ENCODE measurements at places on chromosomes 1 and 21.

GRCh38 chr1:66380452-66381212 is 153.3 kb upstream of the SGIP1 start:
- no peak for DNase-seq

GRCh38 chr1:24914226-24915069 is 15.6 kb downstream of the RUNX3 start:
- no peak for DNase-seq

GRCh38 chr1:56409112-56409691 is 170.2 kb downstream of the PLPP3 start:
- no peak for DNase-seq

DNA sequence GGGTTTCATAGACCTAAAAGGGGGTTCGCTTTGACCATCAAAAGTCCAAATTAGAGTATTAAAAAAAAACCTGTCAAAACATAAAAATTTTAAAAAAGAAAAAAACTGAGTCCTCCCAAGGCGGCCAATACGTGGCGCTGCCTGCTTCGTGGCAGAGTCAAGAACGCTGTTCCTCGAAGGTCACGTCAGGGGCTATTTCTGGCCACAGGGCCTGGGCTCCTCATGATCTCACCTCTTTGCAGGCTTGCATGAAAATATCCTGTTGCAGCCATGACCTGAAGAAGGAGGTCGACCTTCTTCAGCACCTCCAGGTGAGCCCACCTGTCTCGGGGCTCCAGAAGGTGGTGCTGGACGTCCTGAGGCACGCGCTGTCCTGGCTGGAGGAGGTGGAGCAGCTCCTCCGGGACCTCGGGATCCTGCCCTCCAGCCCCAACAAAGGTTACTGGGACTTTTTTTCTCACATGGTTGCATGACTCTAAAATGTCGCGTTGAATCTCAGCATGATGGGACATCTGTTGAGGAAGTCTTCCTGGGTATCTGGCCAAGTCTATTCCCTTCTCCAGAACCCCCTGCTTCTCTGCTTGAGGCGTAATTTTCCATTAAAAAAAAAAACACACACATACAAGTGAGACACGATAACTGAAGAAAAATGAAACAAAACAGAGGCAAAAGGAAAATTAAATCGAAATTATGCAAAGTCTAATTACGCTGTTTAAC is 80.4 kb upstream of the EFHD2 start:
- no peak for DNase-seq

DNA sequence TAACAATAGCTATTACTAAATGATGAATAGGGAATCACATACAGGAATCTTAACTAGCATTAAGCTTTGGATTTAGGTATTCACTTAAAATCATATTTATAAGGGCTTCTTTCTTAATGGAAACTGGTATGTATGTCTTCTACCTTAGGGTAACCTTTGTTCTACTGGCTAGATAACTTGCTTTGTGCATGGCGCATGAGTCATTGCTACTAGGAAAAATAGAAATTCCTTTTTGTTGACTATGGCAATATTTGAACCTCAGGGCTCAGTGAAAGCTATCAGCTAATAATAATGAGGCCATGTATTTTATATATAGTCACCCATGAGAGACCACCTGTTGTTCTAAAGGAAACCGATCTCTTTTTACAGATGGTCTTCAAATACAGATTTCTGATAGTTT is 72.5 kb downstream of the RPS6KC1 start:
- DNase-seq = no peak

DNA sequence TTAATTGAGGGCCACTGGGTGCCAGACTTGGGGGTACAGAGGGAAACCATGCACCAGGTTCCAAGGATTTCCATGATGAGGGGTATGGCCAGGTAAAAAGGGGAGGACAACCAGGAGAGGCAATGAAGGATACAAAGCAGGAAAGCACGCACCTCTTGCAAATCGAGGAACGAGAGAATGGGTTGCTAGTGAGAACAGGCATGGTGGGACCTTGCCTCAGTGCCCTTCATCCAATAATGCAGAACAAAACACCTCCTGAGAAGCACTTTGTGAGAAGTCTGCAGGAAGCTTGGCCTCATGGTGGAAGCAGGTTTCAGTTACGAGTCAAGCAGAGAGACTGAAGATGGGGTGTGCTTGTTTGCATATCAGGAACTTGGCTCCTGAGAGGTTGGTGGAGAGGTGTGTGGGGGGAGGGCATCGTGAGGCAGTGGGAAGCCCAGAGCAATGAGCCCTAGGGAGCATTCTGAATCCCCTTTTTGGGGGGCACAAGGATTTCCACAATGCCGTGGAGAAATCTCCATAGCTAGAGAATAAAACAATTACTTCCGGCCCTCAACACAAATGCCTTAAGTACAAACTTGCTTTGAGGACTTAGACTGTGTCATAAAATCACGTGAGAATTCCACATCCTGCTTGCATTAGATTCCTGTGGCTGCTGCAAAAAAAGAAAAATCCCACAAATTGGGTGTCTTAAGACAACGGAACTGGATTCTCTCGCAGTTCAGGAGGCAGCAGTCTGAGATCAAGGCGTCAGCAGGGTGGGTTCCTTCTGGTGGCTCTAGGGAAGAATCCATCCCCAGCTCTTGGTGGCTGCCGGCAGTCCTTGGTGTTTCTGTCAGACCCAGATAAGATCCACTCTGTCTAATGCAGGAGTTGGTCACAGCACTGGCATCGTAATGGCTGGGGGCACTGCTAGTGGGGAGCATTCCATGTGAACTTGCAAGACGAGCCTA is 54.9 kb upstream of the BACE2 start:
- DNase-seq = no peak

DNA sequence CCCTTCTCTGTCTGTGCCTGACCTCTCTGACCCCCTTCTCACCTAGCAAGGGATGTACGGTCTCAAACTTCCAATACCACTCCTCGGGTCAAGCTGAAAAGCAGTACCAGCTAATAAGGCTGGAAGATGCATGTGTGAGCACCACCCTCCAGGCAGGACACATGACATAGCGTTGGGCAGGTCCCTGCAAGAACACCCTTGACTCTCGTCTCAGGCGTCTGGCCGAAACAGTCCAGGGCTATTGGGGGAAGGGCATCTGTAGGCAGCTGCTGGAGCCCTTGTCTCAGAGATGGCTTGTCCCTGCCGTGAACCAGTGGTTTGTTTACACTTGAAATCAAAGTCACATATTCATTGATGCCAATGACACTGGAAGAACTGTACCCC is 56.5 kb downstream of the CD46 start:
- DNase-seq = no peak

GRCh38 chr1:202553560-202554038 is 156.7 kb downstream of the SYT2 start:
- no peak for DNase-seq

- DNase-seq = no peak
Measured at GRCh38 chr1:18907917-18908845, 5.8 kb upstream of the ALDH4A1 start.

GRCh38 chr1:59730759-59731478 is 83.8 kb upstream of the HOOK1 start:
- DNase-seq = no peak

DNA sequence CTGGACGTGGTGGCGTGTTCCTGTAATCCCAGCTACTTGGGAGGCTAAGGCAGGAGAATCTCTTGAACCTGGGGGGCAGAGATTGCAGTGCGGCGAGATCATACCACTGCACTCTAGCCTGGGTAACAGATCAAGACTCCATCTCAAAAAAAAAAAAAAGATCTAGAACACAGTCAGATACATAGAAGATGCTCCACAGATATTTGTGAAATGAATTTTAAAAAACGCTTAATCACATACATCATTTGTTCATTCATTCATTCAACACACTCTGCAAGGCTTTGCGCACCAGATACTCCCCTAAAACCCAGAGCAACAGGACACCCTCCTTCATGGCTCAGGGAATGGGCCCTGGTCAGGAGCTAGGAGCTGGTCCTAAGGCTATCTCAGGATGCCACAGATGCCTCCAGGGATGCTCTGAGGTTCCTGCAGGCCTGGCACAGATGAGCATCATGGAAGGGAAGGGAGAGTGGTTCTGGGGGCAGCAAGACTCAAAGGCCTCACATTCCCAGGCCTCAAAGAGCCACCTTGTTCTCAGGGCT is 6.4 kb downstream of the HSPG2 start:
- no peak for DNase-seq

DNA sequence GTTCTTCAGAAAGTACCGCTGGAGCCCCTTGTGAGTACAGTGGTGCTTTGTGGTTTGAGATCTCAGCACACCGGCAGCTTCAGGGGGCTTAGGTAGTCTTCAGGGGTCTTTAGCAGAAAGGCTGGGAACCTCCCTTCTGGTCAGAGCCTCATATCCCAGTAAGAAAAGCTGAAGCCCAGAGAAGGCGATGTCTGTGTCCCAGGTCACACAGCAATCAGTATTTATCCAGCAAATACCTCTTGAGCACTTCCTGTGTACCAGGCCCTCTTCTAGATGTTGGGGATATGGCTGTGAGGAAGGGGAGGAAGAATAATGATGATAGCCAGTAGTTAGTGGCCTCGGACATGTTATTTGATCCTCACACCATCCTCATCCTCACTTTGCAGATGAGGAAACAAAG is 14.3 kb downstream of the SERINC2 start:
- no peak for DNase-seq

DNA sequence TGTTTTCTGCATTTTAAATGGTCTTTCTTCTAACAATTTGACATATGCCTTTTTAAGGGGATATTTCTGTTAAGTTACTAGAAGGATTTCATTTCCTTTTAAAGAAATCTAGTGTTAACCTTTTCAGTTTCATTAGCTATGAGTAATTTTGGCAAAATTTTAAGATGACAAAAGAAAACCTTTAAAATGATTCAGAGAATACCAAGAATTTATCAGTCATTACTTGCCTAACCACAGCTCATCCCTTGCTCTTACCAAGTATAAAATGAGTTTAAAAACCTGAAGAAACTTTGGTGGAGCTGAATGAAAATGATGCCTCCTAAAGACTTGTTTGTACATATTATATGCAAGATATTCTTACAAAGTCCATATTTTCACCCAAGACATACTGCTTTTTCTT is 101.7 kb downstream of the NEK7 start:
- no peak for DNase-seq

GRCh38 chr1:31191281-31191680 is 48.4 kb downstream of the NKAIN1 start:
- DNase-seq = no peak

DNA sequence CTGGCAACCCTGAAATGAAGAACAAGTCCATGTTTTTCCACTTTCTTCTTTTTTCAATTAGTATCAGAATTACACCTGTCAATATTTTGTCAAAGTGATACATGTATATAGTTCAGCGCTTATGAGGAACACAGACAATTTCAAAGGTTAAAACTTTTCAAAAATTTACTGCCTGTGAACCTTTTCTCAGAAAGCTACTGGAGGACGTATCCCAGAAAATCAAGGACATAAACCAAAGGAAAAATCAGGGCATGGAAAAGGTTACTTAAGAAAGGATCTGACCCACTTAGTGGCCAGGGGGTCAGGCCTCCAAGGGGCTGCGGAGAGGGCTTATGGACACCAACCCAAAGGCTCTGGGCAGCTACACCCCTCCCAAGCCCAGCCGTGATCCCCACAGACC is 81.1 kb upstream of the ACTRT2 start:
- DNase-seq = no peak

DNA sequence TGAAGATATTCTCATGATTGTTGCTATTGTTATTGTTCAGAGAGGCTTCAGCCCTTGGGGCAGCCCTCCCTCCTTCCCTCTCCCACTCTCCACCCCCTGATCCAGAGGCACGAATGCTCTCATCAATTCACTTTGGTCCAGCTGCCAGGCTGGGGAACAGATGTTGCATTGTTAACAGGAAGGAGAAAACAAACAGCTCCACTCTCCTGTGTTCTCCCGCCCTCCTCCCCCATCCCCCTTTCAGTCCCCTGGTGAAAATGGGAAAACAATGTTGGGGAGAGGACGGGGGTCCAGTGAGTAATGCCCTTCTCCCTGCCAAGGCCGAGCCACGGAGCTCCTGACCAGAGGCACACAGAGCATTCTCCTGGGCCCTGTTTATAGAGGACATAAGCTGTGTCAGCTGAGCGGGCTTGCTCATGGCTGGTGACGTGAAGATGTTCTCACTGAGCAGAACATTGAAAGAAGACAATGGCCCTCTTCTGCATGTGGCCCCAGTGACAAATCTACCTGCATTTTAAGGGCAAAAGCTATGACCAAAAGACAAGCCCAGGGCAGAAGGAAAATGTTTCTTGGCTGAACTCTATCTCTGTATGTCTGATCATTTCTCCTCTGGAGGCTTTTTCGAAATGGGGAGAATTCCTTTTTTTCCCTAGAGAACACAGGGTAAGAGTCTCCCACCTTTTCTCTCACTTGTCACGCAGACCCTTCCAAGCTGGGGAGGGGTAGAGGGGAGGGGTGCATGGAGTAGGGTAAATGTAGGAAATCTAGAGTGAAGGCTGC is 111.7 kb downstream of the GLUL start:
- no peak for DNase-seq

GRCh38 chr1:205020466-205020865 is 22.5 kb upstream of the CNTN2 start:
- no peak for DNase-seq

DNA sequence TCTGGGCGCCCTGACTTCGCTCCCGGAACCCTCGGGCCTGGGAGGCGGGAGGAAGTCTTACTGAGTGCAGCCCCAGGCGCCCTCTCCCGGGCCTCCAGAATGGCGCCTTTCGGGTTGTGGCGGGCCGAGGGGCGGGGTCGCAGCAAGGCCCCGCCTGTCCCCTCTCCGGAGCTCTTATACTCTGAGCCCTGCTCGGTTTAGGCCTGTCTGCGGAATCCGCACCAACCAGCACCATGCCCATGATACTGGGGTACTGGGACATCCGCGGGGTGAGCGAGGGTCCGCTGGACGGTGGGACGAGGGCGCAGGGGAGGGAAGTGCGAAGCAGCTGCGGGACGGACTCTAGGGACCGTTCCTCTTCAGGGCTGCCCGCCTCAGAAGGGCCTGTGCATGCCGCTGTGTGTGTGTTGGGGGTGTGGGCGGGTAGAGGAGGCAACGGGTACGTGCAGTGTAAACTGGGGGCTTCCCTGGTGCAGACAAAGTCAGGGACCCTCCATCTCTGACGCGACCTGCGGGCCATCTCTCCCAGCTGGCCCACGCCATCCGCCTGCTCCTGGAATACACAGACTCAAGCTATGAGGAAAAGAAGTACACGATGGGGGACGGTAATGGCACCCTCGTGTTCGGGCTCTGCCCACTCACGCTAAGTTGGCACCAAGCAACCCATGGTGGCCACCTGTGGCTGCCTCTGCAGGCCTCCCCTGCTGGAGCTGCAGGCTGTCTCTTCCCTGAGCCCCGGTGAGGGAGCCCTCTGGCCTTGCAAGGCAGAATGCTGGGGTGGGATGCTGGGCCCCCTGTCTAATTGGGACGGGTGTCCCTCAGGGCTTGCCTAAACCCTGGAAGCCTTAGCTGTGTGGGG is at the start of gene GSTM1:
GSTM1 (plus strand) TSS at position 177 of the 859 bp plus-strand sequence; CDS start at position 234, 57 bp downstream.
- DNase-seq = no peak

GRCh38 chr1:14894811-14895560 is 258.6 kb upstream of the TMEM51 start:
- DNase-seq = no peak
